ENCODE measurements at places on chromosomes 5 and 9. TPM values are rescaled to one million over a fixed set of nuclear protein-coding genes. Genes with fewer than 3 reads are reported as not detected.

DNA sequence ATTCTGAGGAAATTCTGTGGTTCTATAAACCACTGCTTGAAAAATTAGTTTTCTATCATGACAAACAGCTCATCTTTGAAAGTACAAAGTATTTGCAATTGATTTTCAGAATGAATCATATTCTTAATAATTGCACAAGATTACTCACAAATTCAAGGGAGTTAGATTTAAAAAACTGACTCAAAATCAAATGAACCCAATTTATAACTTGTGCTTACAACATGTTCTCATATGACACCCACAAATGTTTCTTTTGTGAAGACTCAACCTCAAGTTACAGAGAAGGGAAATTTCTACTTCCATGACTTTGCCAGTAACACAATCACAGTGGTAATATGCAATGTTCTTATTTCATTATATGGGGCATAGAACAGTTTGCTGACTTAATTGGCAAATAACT lies 272.0 kb upstream of the ACTBL2 start:
- no peak for DNase-seq

Gene CNTNAP3
- 0.42 TPM for total RNA-seq

Gene CCL27
- not detected for total RNA-seq

DNA sequence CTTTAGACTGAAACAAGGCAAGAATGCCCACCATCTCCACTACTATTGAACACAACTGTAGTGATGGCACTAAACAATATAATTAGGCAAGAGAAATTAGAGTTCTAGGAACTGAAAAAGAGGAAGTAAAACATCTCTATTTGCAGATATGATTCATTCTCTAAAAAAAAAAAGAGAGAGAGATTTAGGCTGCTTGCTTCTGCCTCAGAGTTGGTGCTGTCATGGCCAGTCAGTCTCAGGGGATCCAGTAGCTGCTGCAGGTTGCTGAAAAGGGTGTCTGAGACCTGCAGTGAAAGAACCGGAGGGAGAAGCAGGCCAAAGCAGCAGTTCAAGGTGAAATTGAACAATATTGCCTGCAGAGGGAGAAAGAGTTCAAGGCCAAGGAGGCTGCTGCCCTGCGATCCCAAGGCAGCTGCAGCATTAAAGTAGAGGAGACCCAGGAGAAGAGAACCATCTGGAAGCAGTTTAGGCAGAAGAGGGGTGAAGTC lies 72.5 kb downstream of the AP3B1 start:
- DNase-seq = no peak

DNA sequence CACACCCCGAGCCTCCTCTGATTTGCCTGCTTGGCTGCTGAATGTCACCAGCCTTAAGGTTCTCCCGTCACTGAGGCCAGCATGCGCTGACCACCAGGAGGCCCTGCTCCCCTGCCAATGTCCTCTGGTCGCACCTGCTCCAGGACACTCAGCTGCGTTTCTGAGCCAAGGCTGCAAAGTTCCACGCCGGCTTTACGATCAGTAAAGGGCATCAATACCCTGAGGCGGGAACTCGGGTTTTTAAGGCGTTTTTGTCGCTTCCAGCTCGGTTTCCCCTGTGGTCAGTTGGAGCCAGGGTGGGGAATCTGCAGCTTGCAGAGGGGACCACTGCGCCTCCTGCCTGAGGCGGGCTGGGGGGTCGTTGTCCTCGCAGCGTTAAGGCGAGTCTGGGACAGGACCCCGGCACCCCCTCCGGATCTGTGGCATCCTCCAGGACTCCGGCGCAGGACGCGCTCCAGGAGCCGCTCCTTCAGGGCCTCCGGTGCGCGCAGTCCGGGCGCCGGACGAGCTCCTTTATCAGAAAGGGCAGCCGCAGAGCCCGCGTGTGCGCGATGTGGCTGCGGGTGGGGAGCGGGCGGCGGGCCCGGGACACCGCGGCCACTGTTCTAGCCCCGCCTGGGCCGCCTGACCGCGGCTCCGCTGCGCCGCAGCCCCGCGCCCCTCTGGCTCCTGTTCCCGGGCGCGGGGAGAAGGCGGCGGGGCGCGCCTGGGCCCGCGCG lies 24.1 kb upstream of the FLT4 start:
- no peak for DNase-seq

Gene PCDHA9
- total RNA-seq = 0.12 TPM

DNA sequence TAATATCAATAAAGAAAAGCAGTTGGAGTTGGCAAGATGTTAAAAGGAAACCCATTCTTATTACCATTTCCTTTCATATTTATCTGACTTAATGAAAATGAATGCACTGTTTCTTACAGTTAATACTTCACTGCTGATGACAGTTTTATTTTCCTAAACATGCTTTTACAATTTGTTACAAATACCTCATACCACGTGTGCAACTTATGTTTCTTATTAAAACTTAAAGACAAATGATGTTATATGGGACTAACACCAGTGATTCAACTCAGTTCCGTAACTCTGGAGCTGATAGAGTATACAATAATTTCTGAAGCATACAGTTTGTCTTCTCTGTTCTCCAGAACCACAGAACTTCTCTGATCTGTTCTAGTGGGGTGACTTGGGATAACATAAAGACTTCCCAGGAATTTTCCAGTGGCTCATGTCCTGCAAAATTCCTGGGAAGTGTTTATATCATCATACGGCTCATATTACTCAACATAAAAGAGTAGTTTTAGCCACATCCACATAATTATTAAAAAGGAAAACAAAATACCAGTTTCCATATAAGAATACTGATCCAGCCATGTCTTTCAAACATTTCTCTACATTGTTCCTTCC lies 1259.0 kb upstream of the C9orf72 start:
- DNase-seq = no peak

- DNase-seq = no peak
Measured at GRCh38 chr5:35220967-35221366, 9.3 kb downstream of the PRLR start.

GRCh38 chr9:99299211-99300102 lies 77.4 kb downstream of the SEC61B start:
- no peak for DNase-seq

- DNase-seq = no peak
Measured at GRCh38 chr5:42751044-42751443, 5.6 kb upstream of the CCDC152 start.

- no peak for DNase-seq
Measured at GRCh38 chr9:126838055-126838811, 22.2 kb upstream of the ZBTB34 start.

- DNase-seq = no peak
Measured at GRCh38 chr5:180020176-180020575, 51.4 kb downstream of the RNF130 start.

GRCh38 chr5:138264183-138264582 lies 10.2 kb downstream of the GFRA3 start:
- no peak for DNase-seq

DNA sequence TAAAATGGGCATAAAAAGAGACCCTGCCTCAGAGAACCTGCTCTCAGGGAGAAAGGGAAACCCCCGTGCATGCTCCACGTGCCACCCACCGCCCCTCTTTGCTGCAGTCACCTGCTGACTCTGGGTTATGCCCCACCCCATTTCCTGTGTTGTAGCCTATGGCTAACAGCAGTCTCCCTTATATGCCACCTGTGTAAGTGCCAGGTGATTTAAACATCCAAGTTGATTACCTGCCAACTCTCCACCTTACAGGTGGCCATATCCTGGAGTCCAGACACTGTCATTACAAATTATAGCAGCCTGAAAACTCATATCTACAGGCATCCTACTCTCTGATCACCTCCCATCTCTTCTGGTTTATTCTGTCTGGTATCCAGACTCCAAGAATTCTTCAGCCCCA lies 242.6 kb downstream of the HSPA4 start:
- DNase-seq = no peak

GRCh38 chr5:161944974-161945373 lies 97.1 kb downstream of the GABRA1 start:
- DNase-seq = no peak

GRCh38 chr5:113263545-113263944 lies 171.2 kb downstream of the TSSK1B start:
- DNase-seq = no peak

DNA sequence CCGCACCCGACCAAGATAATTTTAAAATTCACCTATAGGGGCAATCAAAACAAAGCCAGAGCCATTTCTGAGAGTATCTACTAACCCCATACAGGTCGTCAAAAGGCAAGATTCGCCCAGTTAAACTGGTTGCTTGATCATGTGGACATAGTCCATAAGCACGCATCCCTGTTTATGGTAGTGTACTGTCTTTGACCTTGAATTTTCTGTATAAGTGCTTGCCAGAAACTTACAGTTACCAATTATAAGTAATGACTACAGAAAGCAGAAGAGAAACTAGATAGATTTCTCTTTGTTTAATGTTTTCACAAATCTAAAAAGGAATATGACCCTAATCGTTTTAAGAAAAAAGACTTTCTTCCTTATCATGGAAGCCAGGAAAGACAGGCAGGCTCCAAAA lies 25.6 kb downstream of the SLC31A1 start:
- no peak for DNase-seq

- no peak for DNase-seq
Measured at GRCh38 chr5:79109527-79110492, 1.8 kb upstream of the BHMT start.

DNA sequence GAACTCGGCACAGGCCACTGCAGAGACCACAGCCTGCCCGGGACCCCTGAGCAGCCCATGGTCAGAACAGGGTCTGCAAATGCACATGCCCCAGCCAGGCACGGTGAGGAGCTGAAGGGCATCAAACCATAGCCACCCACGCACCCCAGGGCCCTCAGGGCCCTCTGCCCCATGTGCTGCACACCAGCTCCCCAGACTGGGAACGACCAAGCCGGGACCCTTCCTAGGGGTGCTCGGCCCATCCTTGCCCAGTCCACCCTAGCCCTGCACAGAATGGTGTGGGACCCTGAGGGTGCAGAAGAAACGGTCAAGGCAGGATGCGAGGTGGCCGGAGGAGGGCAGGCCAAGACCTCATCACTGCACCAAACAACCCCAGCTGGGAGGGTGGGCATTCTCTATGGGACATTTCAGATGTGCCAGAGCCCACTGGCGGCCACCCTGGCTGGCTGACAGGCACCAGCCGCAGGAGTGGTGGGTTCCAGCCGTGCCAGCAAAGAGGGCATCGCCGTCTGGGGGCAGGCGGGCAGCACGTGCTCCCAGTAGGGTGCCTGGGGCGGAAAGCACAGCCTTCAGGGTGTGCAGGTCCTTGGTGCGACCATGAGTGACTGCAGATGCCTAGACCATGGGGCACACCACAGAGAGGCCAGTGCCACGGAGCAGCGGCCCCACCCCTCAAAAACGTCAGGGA lies 16.4 kb downstream of the SLC12A7 start:
- DNase-seq = no peak

- no peak for DNase-seq
Measured at GRCh38 chr5:126808521-126808988, 31.6 kb downstream of the LMNB1 start.

Gene GFM2
- total RNA-seq = 10.9 TPM

Gene PTPA
- total RNA-seq = 66.9 TPM

DNA sequence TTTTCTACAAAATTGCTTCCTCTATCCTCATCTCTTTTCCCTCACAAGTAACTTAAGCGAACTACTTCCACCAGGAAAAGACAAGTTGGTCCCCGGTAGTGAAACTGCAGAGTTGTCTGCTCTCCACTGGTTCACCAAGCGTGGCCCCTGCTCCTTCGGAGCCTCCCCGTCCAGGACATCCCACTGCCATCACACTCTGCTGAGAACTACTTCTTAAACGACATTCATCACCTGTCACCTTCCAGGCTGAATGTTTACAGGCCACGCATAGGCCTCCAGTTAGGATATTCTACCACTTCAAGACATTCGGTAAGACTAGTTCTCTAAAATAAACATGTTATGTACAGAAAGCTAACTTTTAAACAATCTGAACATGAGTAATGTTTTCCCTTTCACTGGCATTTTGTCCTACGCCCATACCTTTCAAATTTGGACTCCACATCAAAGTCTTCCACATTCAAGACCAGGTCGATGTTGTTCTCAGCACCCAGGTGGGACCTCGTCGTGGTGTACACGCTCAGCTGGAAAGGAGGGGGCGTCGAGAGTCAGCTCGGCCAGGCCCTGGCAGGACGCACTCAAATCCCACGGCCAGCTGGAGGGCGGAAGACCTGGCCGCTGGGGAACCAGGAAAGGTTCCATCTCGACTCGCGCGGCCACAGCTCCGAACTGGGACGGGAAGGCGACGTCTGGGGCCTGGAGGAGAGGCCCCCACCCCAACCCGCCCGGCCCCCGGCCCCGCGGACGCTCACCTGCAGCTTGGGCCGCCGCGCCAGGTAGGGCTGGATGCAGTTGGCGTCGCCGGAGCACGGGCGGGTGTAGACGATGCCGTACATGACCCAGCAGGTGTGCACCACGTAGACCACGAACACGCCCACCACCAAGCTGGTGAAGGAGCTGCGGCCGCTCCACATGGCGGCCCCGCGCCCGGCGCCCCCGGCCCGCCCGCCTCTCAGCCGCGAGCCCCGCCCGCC lies 683 bp downstream of the CLPTM1L start:
- DNase-seq = no peak

Gene C9
- total RNA-seq = 0.82 TPM

DNA sequence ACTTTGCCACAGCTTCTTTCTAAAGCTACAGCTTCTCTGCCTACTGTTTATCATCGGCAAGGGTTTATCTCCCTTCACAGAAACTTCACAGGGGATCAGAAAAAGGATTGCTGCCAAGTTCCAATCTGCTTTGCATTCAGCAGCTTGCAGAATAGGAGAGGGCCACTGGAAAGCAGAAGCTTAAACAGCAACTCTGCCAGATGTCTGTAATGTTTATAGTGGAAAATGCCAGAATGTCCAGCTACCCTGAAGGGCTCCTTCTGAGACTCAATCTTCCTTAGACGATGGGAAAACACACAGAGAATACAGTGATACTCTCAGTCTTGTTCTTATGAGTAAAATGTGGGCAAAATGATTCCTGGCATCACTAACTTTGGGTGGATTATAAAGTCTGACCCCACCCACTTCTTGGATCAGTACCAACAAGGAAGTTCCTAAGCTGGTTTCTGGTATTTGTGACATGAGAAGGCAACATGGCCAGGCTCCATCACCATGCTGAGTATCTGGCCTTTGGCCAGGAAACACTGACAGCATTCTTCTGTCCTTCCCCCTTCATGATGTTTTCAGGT lies 19.0 kb downstream of the STOM start:
- no peak for DNase-seq

DNA sequence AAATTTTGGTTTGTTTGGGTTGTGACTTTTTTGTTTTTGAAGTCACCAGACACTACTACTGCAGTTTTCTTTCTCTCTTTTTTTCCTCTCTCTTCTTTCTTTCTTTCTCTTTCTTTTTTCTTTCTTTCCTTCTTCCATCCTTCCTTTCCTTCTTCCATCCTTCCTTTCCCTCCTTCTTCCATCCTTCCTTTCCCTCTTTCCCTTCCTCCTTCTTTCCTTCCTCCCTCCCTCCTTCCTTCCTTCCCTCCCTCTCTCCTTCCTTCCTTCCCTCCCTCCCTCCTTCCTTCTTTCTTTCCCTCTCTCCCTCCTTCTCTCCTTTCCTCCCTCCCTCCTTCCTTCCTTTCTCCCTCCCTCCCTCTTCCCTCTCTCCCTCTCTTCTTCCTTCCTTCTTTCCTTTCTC lies 230.3 kb upstream of the TYRP1 start:
- no peak for DNase-seq

- no peak for DNase-seq
Measured at GRCh38 chr9:28718226-28718625, 1144.9 kb upstream of the C9orf72 start.

Gene HCN1
- 0.23 TPM for total RNA-seq

GRCh38 chr9:124698265-124698664 lies 72.8 kb downstream of the NR6A1 start:
- no peak for DNase-seq

Data from pancreas (tissue), 10 donors.